ENCODE measurements at places on chromosomes 2 and 18. TPM values are rescaled to one million over a fixed set of nuclear protein-coding genes. Genes with fewer than 3 reads are reported as not detected.

GRCh38 chr2:213149949-213150314 is 1.5 kb downstream of the IKZF2 start:
- no peak for DNase-seq

Gene COBLL1
- total RNA-seq = 0.36 TPM

DNA sequence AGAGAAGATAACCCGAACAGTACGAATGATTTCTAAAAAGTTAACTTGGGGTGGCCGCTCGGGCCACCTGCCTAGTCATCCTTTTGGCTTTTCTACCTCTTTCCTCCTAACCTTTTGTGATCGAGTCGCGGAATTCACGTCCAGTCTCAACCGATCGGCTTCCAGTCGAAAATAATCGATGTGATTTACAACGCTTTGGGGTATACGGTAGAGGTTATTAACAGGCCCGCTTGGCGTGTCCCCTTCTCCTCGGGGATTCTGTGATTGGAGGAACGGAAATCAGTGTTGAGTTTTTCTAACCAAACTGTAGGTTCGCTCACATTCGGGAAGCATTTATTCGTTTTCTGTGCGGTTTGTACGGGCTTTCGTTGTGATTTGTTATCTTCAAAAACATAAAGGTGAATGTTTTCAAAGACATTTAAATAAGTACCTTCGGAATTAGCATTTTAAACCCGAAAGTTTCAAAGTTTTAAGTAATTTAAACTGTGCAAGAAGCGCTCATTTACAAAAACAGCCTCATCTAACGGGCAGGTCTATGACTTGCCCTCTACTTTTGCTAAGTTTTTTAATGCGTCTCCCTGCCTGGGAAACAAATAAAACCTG is 588 bp upstream of the FOXI3 start:
- DNase-seq = peak; percentile 2

Gene STPG4
- not detected for total RNA-seq

GRCh38 chr2:56001947-56002346 is 78.4 kb upstream of the EFEMP1 start:
- no peak for DNase-seq

DNA sequence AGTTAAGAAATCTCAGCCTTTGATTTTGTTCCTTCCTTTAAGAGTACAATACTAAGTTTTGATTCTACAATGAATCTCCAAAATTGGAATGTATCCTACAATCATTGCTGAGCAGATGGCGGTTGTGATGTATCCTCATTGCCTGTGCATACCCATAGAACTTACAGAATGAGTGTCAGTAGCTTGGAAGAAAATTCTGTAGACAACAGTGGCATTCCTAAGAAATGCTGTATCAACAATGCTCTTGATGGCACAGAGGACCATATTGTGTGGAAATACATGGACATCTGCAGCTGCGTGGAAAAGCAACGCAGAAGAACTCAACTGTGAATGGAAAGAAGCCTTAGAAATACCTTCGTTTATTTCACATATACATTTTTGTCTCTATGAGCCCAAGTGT is 30.2 kb downstream of the GAREM1 start:
- no peak for DNase-seq

Gene COL5A2
- 3.3 TPM for total RNA-seq

GRCh38 chr2:162591403-162592083 is 247.0 kb downstream of the KCNH7 start:
- no peak for DNase-seq

DNA sequence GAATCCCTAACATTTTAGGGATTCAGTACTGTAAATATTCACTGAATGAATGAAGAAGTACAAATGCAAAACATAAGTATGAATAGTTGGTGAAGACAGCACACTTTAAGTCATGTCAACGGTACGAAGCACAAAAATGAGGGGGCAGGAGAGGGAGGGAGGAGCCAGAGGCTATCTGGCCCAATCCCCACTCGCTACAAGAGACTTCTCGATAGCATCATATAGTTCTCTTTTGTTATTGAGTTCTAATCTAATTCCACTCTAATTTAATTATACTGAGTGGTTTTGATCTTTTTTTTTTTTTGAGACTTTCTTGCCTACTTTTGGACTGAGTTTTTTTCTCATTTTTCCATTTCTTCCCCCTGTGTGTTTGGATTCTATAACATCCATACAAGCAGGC is 152.2 kb upstream of the REV1 start:
- no peak for DNase-seq

Gene MC5R
- total RNA-seq = not detected

DNA sequence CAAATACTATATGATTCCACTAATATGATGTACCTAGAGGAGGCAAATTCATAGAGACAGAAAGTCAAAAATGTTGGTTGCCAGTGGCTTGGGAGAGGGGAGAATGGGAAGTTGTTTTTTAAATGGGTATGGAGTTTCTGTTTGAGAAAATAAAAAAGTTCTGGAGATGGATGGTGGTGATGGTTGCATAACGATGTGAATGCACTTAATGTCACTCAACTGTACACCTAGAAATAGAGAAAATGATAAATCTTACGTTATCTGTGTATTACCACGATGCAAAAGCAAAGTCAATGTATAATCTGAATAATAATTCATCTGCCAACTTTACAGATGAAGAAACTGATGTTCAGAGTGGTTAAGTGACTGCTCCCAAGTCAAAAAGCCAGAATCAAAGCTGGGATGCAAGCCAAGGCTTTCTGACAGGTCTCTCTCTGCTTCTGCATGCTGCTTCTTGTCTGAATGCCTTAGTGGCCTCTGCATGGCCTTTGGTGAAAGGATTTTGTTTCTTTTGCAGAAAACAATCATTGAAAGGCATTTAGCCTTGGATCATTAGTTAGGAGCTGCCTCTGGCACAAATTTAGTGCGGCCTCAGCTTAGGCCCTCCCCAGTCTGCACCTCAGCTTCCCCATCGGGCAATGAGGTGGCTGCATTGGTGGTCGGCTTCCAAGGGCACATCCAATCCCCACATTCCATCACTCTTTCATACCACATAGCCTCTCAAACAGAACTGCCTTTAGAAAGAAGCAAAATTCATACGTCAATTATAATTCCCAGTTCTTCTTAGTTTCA is 46.5 kb upstream of the MYCN start:
- no peak for DNase-seq

DNA sequence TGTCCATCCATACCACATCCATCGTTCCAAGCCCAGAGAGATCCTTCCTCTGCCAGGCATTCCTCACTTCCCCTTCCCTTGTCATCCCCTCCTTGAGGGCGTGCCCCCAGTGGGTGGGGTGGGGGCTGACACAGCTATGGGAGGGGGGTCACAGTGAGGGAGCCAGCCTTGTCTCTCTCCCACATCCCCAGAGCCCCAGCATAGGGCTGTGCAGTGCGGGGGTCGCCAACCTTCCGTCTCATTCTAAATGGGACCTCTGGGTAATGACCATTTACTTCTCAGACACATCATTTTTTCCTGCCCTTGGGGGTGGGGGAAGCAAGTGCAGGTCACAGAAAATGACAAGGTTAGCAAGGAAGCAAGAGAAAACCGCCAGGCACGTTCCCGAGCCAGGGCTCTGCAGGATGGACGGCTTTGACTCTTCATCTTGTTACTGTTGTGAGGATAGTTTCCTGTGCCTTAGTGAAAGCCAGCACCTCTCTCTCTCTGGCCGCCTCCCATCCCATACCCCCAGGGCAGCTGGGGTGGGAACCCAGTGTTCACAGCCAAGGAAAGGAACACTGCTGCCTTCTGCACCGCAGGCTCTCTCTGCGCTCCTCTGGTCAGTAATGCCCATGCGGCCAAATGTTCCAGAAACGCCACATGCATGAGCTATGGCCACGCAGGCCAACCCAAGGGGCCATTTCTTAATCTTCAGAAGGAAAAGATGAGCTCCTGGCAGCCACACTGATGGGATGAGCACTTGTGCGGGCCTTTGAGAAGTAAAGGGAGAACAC is 22.7 kb upstream of the OTOS start:
- no peak for DNase-seq

GRCh38 chr2:25266399-25266798 is 75.3 kb downstream of the DNMT3A start:
- DNase-seq = no peak

- no peak for DNase-seq
These were observed 116.2 kb downstream of the ACOXL start for GRCh38 chr2:110848519-110849030.

DNA sequence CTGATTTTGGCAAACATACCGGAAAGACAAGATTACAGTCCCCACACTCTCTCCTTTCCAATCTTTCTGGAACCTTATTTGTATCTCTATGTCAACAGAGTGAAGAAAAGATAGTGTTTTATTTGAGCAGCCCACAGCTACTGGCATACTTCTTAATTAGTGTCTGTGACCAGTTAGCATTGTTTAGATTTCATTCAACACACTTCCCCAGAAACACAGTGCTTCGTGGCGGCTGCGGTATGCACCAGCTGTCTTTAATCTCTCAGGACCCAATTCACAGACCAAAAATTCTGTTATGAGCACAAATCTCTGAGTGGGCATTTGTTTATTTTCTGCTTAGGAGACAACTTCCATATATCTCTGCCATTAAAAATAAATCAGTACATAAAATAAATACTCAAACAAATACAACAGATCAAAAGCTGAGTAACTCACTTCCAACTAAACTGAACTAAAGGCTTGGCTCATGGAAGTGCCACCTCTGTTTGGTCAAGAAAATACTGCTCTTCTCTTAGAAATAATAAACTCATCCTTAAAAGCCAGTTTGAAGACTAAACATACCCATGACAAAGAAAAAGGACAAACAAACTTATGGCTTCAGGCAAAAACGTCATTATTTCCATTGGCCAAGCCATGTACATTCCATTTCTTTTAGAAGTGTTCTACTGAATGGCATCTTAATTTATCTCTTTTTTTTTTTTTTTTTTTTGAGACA is 392.4 kb downstream of the TXNL1 start:
- DNase-seq = no peak

All from activated CD8-positive, alpha-beta T cell treated with anti-CD3 and anti-CD28 coated beads for 36 hours (primary cell).